ENCODE measurements at places on chromosomes 5 and 9.

DNA sequence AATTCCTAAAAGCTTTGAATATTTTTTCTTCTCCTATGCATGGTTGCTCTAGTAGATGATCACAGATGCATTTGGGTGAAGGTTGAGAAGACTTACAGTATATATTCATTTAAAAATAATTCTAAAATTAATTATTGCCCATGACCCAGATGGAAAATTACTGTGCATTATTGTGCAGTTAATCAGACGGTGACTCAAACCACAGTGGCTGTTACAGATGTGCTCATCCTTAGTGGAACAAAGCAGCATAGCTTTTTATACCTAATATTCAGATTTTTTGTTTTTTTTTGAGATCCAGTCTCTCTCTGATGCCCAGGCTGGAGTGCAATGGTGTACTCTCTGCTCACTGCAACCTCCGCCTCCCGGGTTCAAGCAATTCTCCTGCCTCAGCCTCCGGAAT is 10.7 kb downstream of the OR2V1 start:
- DNase-seq = no peak

GRCh38 chr5:77630114-77630680 is 8.3 kb downstream of the OTP start:
- no peak for DNase-seq

DNA sequence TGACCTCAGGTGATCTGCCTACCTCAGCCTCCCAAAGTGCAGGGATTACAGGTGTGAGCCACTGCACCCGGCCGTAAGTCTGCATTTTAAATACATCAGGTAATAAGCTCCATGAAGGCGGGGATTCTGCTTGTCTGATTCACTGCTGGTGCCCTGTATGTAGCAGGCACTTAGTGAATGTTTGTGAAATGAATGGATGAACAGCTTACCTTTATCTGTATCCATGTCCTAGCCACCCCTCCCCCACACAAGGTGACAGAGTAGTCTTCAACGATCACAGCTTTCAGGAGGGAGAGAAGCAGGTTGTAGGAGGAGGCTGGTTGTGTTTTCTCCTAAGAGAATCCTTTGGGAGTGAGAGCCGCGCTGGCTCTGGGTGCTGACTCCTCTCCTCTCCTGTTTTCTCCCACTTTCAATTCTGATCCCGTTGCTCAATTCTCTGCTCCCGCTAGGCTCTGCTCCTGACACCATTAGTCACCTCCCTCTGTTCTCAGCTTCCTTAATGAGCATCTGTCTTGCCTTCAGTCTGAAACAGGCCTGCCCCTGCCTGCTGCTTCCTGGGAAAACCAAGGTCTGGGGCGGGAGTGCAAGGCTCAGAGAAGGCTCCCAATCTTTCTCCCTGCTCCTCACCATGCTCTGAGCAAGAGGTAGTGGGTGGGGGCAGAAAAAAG is 88.8 kb upstream of the CTNNA1 start:
- DNase-seq = no peak

- DNase-seq = no peak
These were observed 355.4 kb upstream of the WWC1 start for GRCh38 chr5:167936022-167936421.

- no peak for DNase-seq
These were observed 160.0 kb downstream of the PRR16 start for GRCh38 chr5:120624021-120624563.

DNA sequence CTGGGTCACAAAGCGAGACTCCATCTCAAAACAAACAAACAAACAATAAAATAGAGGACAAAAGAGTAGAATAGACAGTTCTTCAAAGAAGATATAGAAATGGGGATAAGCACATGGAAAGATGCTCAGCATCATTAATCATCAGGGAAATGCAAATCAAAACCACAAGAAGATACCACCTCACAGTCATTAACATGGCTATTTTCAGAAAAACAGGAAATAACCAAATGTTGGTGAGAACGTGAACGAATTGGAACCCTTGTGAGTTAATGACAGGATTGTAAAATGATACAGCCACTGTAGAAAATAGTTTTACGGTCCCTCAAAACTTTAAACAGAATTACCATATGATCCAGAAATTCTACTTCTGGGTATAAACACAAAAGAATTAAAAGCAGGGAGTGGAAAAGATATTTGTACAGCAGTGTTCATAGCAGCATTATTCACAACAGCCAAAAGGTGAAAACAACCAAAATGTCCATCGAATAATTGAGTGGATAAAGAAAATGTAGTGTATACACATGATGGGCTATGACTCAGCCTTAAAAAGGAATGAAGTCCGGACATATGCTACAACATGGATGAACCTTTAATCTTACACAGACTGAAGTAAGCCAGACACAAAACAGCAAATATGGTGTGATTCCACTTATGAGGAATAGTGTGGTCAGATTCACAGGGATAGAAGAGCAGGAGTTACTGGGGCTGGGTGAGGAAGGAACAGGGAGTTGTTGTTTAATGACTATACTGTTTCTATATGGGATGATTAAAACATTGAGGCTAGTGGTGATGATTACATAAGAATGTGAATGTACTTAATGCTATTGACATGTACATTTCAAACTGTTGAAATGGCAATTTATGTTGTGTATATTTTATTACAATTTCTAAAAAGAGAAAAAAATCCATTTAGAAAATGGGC is 19.7 kb downstream of the OR2V2 start:
- DNase-seq = no peak

DNA sequence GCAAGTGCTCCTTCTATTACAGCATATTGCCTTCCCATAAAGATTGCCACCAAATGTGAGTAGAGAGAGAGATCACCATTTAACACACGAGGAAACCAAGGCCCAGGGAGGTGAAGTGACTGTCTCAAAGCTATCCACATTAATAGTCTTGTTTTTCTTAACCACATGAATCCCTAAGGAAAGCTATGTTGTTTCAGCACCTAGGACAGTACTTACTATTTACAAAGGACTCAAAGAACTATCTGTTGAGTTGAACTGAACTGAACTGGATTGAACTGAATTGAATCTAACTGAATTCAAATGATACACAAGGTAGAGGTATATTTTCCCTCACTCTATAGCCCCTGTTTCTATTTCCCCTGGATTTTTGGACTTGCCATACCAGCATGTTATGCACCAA is 430.4 kb downstream of the CAAP1 start:
- DNase-seq = no peak

All from activated CD8-positive, alpha-beta memory T cell treated with anti-CD3 and anti-CD28 coated beads, Interleukin-2, amount 50 U/mL, for 4 hours (primary cell).